ENCODE measurements at places on chromosomes 7 and 10.

DNA sequence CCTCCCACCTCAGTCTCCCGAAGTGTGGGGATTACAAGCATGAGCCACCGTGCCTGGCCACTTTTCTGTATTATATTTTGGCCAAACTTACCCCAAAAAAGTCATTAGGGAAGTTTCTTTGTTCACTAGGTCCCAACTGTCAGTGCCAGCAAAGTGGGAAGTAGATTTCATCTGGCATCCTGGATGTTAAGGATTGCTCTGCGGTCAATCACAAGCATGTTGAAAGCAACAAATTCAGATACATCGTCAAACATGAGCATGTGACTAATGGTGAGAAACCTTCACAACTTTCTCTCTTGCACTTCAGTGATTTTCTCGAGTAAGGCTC, 14.3 kb upstream of the LRRC17 start:
- no peak for DNase-seq

DNA sequence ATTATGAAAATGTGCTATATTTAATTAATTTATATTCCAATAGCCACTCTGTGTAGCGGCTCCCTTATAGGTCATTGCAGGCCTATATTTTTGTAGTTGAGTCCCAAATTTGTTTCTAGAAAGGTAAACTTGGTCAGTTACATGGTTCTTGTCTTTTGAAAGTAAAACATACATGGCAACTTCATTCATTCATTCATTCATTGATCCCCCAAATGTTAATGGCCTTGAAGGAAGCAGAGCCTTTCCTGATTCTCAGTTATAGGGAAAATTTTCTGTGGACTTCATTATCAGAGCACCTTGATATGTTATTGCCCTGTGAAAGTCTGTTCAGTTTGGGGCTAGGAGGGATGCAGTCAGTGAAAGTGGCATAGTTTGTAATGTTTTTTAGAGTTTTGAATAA, 2.9 kb downstream of the BLVRA start:
- no peak for DNase-seq

DNA sequence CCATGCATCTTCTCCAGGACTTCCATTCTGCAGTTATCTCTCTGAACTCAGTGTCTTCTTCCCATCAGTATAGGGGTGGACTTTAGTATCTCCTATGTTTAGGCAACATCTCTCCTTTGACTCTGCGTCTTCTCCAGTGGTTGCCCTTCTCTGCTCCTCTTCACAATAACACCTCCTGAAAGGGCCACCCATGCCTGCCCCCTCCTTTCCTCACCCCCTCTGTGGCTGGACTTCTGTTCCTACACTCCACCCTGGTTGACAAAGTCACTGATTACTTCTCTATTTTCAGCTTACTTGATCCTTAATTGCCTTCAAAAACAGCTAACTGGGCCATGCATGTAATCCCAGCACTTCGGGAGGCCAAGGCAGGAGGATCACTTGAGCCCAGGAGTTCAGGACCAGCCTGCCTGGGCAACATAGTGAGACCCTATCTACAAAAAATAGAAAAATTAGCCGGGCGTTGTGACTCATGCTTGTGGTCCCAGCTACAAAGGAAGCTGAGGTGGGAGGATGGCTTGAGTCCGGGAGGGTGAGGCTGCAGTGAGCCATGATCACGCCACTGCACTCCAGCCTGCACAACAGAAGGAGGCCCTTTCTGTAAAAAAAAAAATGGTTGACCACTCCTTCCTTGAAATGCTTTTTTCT, 13.7 kb downstream of the SRGN start:
- DNase-seq, result no peak

DNA sequence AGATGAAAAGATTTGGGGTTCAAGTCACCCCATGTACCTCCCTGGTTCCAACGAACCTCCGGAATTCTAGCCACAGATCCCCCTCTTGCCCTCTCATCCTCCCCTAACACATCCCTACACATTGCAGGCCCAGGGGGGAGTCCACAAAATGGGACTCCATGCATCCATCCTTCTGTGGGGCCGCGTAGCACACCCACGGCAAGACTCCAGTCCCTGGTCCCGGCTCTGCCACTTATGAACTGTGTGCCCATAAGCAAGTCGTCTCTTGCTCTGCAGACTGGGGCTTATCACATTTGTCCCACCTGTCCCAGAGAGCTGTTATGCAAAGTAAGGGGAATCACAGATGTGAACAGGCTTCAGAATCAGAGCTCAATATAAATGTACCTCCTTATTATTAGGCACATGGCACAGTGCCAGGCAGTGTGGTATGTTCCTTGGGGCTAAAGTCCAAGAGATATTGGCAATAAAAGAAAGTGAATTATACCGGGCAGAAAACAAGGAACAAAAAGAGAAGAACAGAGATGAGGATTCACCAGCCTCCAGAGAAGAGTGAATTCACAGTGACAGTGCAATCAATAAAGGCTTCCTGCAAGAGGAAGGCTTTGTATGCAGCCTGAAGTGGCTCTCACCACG, 73.9 kb downstream of the KCNMA1 start:
- no peak for DNase-seq

All from NCI-H345 (cell line).